ENCODE measurements at places on chromosomes 13 and 19.
A peak's percentile ranks its signal among the peaks of the same experiment; 100 is the strongest.

- DNase-seq = no peak
These were observed 171.8 kb downstream of the STK24 start for GRCh38 chr13:98405107-98405571.

GRCh38 chr19:7869910-7870511 lies 4.2 kb downstream of the PRR36 start:
- DNase-seq = no peak

- no peak for DNase-seq
These were observed 3.2 kb downstream of the IFNL1 start for GRCh38 chr19:39299404-39299803.

DNA sequence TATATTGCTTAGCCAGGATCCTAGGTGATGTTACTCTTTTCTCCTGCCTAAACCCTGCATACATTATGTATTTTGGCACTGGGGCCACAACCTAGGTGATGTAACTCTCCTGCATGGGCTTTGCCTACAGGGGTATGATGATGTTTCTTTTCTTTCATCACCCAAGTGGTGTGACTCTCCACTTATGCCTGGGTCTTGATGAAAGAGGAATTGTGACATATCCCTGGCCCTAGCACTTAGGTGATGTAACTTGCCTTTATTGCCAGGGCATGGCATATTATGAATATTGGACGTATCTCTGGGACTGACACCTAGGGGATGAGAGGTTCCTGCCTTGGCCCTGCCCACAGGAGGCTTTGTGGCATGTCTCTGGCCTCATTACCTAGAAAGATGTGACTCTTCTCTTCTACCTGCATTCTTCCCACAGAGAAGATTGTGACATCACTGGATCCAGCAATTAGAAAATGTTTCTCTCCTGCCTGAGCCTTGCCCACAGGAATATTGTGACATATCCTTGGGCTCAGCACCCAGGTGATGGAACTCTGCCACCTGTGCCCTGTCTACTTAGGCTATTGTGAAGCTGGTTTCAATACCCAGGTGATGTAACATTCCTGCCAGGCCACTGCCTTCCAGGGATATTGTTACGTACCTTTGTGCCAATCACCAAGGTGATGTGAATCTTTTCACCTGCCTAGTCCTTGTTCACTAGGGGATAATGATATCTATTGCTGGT lies 27.3 kb upstream of the ZNF254 start:
- no peak for DNase-seq

- no peak for DNase-seq
These were observed 81.7 kb downstream of the KLF12 start for GRCh38 chr13:74052402-74052928.

GRCh38 chr13:41162151-41162550 lies 29.5 kb upstream of the KBTBD6 start:
- no peak for DNase-seq

GRCh38 chr19:46631481-46631880 lies 4.5 kb downstream of the GNG8 start:
- DNase-seq = no peak

GRCh38 chr19:48752496-48753365 lies at the start of gene FUT1:
Gene FUT1 (minus strand): TSS chr19:48752641. CDS start chr19:48751281, 1,360 bp downstream.
- peak; percentile 97 for DNase-seq

- no peak for DNase-seq
These were observed 109.2 kb downstream of the SGCG start for GRCh38 chr13:23289917-23290357.

DNA sequence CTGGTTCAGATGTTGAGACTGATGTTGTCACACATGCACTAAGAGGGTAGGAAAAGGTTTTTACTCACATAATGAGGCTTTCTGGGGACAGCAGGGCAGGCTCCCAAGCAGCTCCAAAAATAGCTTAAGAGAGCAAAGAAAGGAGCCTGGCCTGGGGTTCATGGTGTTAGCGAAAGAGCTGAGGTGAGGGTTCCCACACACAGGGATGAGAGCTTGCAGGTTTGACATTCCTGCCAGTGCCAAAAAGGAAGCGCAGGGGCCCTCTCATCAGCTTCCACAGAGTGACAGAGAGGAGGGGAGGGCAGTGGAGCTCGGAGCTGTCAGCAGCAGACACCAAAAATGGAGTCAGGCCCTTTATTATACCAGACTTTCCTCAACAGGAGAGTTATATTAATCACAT lies 65.5 kb upstream of the FAM216B start:
- DNase-seq = no peak

GRCh38 chr19:719636-720344 lies 11.1 kb downstream of the PALM start:
- DNase-seq = no peak

- DNase-seq = no peak
These were observed 30.5 kb upstream of the TPTE2 start for GRCh38 chr13:19591864-19592263.

DNA sequence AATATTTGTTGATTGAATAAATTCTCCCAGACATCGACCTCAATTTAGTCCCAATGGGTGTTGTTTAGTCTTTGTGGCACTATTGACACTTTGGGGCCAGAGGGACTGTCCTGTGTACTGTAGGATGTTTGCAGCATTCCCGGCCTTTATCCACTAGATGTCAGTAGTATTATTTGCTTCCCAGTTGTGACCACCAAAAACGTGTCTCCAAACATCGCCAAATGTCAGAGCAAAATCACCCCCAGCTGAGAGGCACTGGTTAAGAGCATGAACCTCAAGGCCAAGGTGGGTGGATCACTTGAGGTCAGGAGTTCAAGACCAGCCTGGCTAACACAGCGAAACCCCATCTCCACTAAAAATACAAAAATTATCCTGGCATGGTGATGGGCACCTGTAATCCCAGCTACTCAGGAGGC lies 15.4 kb downstream of the NLRP12 start:
- DNase-seq = no peak

- no peak for DNase-seq
These were observed 330.1 kb downstream of the UQCRFS1 start for GRCh38 chr19:28882818-28883217.

DNA sequence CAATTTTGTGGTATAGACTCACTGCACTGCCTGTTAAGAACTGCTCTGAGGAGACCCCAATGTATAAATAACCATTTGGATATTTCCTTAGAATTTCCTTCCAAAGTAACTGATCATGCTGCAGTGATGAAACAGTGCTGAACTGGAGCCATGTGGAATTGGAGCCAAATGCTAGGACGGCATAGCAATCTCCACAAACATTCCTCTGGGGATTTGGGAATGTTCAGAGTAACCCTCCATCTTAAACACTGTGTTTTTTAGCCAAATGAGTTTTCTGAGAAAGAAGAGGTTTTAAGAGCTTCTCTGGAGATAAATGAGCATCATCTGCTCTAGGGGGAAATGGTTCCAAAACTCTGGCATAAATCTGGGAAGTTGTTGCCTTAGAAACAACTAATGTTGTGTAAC lies 98.2 kb downstream of the OLFM4 start:
- no peak for DNase-seq

DNA sequence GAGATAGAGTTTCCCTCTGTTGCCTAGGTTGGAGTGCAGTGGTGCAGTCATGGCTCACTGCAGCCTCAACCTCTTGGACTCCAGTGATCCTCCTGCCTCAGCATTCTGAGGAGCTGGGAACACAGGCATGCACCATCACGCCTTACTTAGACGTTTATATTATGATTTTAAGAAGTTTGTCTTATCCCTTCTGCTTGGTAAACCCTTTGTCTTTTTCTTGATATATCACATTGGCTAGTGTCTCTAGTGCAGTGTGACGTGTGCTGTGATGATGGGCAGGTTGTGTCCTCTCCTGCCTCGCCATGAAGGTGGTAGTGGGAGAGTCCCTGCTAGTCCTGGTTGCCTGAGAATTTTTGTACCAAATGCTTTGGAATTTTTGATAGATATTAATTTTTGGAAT lies 93.9 kb downstream of the KDM4B start:
- no peak for DNase-seq

- no peak for DNase-seq
These were observed 21.2 kb downstream of the MISP start for GRCh38 chr19:772063-772462.

DNA sequence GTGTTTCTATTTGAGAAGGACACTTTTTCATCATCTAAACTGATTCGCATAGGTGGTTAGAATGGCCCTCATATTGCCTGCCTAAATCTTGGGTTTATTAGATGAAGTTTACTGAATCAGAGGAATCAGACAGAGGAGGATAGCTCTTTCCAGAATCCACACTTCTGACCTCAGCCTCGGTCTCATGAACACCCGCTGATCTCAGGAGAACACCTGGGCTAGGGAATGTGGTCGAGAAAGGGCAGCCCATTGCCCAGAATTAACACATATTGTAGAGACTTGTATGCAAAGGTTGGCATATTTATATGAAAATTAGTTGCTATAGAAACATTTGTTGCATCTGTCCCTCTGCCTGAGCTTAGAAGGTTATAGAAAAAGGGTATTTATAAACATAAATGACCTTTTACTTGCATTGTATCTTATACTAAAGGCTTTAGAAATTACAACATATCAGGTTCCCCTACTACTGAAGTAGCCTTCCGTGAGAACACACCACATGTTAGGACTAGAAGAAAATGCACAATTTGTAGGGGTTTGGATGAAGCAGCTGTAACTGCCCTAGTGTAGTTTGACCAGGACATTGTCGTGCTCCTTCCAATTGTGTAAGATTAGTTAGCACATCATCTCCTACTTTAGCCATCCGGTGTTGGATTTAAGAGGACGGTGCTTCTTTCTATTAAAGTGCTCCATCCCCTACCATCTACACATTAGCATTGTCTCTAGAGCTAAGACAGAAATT lies 103.8 kb downstream of the TNFRSF19 start:
- DNase-seq = no peak

DNA sequence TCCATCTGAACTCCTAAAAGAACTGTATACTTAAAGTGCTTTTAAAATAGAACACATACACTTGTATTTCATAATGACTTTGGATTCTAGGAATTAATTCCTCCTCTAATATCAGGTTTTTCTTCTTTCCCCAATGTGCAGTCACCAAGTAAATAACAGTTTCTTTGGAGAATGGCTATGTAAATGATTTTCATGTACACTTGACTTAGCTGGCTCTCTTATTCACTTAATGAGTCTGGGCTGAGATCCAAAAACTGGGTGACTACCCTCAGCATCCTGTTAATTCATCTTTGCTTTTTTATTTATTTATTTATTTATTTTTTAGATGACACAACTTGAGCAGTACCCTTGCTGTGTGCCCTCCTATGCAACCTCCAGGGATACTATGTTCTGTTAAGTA lies 1003.7 kb downstream of the SLITRK1 start:
- peak; percentile 43 for DNase-seq

DNA sequence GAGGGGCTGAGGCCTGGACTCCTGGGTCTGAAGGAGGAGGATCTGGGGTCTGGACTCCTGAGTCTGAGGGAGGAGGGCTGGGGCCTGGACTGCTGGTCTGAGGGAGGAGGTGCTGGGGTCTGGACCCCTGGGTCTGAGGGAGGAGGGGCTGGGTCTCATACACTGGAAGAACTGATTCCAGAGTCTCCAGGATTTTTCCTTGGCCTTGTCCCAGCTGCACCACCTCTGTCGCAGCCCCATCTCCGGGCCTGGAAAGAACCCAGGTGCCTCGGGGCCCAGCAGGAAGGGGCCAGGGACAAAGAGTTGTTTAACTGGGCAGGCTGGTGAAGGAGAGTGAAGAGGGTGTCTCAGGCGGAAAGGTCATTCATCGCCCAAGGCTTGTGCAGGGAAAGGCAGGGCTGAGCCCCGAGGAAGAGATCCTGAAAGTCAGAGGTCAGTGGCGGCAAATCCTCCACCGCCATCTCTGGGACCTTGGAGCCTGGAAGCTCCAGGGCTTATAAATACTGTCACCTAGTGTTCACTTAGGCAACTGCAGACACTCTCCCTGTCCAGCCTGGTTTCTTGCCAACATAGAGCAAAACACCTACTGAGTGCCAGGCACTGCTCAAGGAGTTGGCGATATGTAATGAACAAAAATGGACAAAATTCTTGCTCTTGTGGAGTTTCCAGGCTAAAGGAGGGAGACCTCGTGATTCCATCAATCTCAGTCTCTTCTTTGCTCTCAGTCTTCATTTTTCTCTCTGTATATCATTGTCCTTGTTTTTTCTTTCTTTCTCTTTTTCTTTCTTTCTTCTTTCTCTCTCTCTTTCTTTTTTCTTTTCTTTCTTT lies 4.4 kb upstream of the KCNN4 start:
- DNase-seq = peak; percentile 73

- no peak for DNase-seq
These were observed 8.6 kb downstream of the CYTH2 start for GRCh38 chr19:48477698-48478338.

DNA sequence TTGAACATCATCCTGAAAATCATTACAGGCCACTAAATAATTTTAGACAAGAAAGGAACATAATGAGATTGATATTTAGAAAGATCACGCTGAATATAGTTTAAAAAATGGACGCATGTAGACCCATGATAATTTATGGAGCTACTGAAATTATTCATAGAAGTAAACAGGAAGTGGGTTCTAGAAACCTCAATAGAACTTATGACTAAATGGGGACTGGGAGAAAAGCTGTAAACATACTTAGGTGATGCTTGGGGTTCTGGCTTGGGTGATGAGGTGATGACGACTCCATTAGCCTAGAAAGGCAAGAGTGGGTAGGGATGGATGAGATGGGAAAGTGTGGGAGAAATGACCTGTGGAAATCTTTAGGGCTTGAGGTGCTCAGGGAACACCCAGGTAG lies 484.0 kb downstream of the MYO16 start:
- DNase-seq = no peak

GRCh38 chr19:35074426-35075201 lies 33.1 kb downstream of the HPN start:
- no peak for DNase-seq

DNA sequence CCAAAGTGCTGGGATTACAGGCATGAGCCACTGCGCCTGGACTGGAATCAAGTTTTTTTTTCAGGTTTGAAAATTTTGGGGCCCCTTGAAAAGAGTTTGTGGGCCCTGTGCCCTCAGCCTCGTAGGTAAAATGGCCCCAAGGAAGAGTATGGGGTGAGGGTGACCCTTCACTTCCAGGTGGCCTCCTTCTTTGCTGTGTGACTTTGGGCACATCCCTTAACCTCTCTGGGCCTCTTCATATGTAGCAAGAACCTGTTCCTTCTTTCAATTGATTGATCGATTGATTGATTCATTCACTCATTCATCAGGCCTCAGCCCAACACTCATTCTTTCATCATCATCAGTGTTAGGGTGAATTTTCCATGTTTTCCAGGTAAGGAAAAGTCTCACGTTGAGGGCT lies 3.4 kb upstream of the TMEM221 start:
- DNase-seq = no peak

- no peak for DNase-seq
These were observed 85.4 kb downstream of the KLF12 start for GRCh38 chr13:74048756-74049155.

GRCh38 chr19:50668879-50669278 lies 19.6 kb downstream of the C19orf81 start:
- no peak for DNase-seq

DNA sequence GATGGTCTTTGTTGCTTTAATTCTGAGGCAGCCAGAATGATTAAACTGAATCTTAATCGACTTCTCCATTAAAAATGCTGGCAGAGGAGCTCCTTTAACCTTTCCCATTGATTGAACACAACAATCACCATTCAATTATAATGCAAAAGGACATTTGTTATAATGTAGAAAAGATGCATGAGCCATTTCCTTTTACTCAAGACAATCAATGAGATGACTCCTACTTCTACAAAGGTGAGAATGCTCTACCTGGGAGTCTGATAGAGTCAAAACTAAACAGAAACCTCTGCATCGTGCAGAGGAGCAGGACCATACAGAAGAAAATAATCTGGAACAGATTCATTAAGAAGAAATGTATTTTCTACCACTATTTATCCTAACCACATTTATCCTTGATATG lies 253.6 kb upstream of the DACH1 start:
- no peak for DNase-seq
